HCT116 (cell line): ENCODE measurements at places on chromosomes 4 and X. TPM values are rescaled to one million over a fixed set of nuclear protein-coding genes. Genes with fewer than 3 reads are reported as not detected.

Gene SCARB2
- total RNA-seq = 51.3 TPM

Gene XK
- total RNA-seq = 2.6 TPM

Gene FABP2
- not detected for total RNA-seq

Gene IGFBP7
- total RNA-seq = 0.91 TPM

Gene CABS1
- not detected for total RNA-seq

Gene SLC6A14
- 0.05 TPM for total RNA-seq

Gene GPR82
- not detected for total RNA-seq

Gene HSFX2
- total RNA-seq = not detected

Gene DMD
- total RNA-seq = 0.05 TPM

Gene HHIP
- total RNA-seq = not detected

Gene CXorf38
- 11.5 TPM for total RNA-seq

Gene PF4V1
- total RNA-seq = not detected

Gene TBC1D8B
- total RNA-seq = 9.2 TPM

Gene SORCS2
- 0.37 TPM for total RNA-seq

Gene ASB9
- 2.9 TPM for total RNA-seq

Gene PDCL2
- 0.47 TPM for total RNA-seq

Gene PAK3
- not detected for total RNA-seq

Gene MAGED4
- total RNA-seq = not detected

Gene PABPC1L2B
- total RNA-seq = not detected

Gene FHDC1
- 1.8 TPM for total RNA-seq

Gene TEX13C
- not detected for total RNA-seq

Gene USP17L13
- total RNA-seq = not detected

Gene VCX3A
- not detected for total RNA-seq

Gene FSTL5
- total RNA-seq = not detected

Gene DRP2
- total RNA-seq = 0.64 TPM

Gene RBM3
- total RNA-seq = 233 TPM

Gene FMR1
- total RNA-seq = 31.1 TPM

Gene SPIN3
- 13.8 TPM for total RNA-seq

Gene CRLF2
- 0.34 TPM for total RNA-seq

Gene ARX
- 0.22 TPM for total RNA-seq

Gene SCML1
- total RNA-seq = 2.7 TPM

Gene NDST3
- not detected for total RNA-seq

Gene STBD1
- 5.6 TPM for total RNA-seq

Gene ETNPPL
- not detected for total RNA-seq

Gene CDKL2
- total RNA-seq = 1.2 TPM

Gene TKTL1
- total RNA-seq = 0.34 TPM

Gene MSX1
- total RNA-seq = 59.9 TPM

Gene DUSP21
- not detected for total RNA-seq

Gene NALF2
- 8.7 TPM for total RNA-seq

Gene USP9X
- total RNA-seq = 52.4 TPM

Gene SFRP2
- 0.22 TPM for total RNA-seq

Gene UGT2B10
- 0.27 TPM for total RNA-seq

Gene PCDH10
- not detected for total RNA-seq
